ENCODE measurements at places on chromosomes 2 and 18.

- no peak for DNase-seq
Observed at GRCh38 chr2:18558458-18558857, 2.0 kb downstream of the RDH14 start.

DNA sequence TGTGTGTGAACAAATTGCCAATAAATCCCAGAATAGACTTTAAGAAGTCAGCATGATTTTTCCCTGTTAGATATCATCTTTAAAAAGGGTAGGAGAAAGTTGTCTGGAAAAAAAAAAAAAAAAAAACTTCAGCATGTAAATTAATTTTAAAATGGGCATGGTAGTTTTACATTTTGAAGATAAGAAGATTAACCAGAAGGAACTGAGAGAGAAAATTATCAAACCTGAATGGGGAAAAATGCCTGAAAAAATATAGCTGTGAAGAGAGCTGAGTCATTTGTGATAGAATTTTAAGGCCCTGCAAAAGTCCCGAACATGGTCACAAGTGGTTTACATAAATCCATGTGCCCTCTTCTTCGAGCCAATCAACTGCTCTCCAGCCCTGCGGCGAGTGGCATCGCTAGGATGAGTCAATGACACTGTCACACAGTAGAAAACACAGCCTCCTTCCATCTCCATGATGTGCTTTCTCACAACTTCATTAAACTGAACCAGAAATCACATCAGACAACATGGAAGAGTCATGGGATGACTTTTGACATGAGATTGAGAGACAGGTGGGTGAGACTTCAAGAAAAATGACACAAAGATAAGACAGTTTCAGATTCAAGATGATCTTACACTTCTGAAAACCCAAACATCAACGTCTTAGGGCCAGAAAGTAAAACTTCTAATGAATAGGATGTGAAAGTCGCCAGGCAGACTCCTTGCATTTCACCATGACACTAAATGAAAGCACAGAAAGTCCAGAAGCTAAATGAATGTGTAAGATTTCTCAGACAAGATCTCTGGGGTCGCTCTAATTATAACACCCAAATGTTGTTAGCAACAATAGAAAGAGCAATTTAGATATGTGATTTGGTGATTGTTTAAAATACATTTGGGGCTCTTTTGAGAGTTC, 273.0 kb upstream of the ID2 start:
- DNase-seq: no peak

DNA sequence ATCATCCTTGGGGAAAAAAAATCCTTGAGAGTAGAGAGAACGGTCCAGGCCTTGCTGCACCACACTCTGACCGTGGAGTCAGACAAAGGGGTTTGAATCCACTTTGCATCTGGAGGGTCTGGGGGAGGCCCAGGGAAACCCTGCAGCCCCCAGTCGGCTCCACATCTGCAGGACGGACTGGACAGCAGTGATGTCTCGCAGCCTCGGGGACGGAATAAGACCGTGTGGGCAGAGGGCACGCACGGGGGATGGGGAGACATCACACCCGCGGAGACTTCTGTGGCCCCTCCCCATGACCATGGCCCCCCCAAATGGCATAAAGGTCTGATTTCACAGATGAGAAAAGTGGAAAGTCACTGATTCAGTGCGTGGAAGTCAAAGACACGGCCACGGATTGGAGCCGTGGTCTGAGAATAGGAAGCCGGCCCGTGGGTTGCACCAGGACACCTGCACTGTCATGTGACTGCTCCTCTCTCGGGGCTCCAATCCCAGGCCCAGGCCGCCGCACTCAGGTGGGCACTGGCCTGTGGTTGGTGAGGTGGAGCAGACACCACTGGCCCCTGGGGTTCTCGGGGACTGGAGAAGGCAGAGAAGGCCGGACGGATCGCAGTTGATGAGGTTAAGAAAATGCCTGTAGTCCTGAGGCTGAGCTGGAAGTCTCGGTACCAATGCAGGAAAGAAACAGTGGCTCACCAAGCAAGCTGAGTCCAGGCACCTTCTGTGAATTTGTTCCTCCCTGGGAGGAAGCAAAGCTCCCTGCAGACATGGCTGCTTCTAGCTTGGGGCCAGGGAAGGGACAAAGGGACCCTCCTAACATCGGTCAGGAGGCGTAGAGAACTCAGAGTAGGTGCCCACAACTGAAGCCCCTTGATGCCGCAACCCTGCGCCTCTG, 61.8 kb downstream of the RTP5 start:
- no peak for DNase-seq

DNA sequence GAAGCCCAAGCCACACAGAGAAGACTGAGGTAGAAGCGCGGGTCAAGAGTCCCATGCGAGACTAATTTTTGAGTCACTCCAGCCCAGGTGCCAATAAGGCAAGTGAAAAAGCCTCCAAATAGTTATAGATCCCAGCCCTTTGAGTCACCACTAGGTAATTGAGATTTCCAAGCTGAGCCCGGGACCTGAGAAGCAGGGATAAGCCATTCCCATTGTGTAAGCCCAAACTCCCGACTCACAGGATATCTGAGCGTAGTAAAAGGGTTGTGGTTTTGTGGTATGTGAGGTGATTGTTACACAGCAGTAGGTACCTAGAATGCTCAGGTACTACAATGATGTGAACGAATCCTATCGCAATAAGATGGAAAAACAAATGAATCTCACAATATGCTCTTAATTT, 560.7 kb downstream of the DSC3 start:
- DNase-seq: no peak

DNA sequence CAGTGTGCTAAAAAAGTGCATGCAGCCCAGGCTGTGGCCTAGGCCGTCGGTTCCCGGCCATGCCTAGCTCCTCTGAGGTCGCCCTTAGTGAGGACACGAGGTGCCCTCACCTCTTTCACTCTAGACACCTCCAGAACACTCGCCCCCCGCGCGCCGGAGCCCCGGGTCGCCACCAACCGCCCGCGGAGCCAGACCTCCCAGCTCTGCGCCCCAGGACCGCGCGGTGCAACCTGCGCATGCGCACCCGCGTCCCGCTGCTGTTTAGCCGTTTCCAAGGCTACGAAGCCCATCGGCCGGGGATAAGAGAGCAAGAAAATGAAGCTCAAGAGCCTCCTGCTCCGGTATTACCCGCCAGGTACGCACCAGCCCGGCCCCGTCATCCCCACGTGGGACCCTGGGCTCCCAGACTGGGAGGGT, at the start of gene DAW1:
Gene DAW1 (plus strand): TSS at position 257 of the 417 bp plus-strand sequence. CDS start 59 bp downstream, at position 316.
- DNase-seq: peak; percentile 65

DNA sequence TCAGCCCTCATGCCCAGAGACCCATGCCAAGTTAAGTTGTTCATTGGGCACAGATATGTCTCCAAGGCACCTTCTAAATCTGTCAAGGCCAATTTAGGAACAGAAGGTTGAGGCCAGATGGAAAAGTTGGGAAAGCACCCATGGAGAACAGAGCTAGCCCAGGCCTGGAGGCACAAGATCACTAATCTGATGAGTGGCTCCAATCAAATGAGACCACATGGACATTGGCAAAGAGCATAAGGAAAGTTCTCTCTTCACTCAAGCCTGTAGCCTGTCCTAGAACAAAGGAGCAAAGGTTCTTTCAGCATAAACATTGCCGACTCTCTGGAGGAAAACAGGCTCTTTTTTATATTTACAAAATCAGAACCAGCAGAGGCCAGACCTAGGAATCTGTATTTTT, 154.8 kb downstream of the RNF152 start:
- DNase-seq: no peak

DNA sequence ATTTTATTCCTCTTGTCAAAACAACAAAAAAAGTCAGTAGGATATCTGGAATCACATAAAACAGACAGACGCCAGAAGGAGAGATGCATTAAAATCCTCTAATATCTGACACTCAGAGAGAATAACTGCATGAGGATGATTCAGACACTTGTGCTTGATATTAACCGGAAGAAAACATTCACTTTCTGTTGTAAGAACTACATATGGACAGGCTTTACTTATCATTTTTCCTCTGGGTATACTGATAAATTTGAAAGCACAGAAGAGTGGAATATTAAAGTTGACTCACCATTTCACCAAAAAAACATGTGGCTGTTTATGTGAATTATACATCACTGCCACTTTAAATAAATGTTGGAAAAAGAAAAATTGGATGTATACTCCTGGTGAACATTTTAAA, 589.1 kb upstream of the CDH2 start:
- peak; percentile 71 for DNase-seq

DNA sequence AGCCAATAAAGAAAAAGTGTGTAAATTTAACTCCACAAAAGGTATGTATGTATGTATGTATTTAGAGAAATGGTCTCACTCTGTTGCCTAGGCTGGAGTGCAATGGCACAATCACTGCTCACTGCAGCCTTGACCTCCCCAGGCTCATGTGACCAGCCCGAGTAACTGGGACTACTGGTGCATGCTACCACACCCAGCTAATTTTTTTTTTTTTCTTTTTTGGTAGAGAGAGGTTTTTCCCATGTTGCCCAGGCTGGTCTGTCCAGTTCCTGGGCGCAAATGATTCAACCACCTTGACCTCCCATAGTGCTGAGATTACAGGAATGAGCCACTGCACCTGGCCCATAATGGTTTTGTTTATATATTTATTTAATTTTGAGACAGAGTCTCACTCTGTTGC, 67.1 kb downstream of the CERKL start:
- DNase-seq: no peak

GRCh38 chr2:18585526-18585925, 3.8 kb downstream of the NT5C1B start:
- DNase-seq: no peak

DNA sequence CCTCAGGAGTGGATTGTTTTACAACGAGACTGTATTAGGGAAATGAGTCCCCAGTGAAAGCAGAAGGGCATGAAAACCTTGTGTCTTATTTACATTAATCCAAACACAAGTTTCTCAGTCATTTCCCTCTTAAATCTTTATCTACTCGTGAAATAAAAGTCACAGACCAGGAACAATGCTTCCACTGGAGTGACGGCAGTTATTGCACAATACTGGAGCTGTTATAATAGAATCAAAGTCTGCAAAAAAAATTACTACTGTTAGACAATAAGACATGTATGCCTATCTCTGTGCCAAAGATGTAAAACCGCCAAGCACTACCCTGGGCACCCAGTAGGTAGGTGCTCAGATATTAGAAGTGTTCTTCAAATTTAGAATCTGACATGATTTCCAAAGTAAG, 375.5 kb downstream of the ZNF521 start:
- DNase-seq: no peak

DNA sequence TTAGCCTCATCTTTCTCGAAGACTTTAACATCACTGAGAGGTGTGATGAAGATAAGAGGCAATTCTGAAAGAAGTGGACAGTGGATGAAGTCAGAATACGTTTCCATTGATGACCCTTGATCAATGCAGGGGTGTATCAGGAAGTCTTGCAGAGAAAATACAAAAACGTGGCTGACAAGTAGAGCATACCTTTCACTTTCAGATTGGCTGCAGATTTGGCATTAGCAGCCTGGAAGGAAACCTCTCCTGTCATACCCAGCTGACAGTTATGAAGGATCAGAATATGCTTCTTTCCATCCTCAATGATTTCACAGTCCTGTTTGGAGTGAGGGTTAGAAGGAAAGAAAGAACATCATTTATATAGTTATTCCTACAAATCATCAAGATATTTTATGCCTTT, 152.5 kb downstream of the PLEKHA3 start:
- no peak for DNase-seq

DNA sequence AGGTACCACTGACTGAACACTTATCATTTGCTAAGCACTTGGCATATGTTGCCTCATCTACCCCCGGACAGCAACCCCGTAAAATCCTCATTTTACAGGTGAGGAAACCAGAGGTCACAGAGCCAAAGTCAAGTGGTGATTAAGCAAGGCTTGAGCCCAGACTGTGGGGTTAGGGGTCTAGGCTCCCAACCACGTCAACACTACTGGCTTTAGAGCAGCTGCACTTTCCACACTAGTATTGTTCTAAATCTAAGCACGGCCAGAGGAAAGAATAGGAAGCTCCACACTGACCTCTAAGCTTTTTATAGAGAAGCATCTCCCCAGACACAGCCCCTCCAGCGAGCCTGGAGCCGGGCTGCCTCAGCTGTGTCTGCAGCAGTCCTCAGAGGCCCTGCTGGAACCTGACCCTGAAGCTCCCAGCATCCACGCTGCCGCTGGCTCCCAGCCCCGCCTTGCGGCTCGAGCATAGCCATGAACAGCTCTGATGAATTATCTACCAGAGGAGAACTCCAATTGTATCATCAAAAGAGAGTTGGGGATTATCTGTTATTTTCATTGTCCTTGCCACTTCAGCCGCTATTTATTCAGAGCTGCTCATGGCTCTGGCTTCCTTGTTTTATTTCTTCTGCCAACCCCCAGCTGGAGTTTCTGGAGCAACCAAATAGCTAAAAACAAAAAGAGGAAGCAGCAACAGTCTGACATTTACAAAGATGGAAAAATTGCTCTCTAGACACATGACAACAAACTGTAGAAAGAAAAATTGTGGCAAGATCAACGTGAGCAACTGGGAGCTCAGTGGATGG, 62.2 kb upstream of the RTN4 start:
- DNase-seq: peak; percentile 82

DNA sequence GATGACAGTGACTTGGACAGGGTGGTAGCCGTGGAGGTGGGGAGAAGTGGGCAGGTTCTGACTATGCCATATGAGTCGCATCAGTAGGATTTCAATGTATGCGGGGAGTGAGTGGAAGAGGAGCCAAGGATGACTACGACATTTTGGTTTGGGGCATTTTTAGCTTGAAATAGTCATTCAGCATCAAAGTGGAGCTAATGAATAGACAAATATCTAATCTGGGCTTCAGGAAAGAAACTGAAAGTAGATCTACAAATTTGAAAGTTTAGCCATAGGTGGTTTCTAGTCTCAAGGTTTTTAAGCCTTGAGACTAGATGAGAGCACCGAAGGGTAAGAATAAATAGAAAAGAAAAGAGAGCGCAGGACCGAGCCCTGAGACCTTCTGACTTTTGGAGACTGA, 58.3 kb downstream of the FEZ2 start:
- DNase-seq: peak; percentile 37

DNA sequence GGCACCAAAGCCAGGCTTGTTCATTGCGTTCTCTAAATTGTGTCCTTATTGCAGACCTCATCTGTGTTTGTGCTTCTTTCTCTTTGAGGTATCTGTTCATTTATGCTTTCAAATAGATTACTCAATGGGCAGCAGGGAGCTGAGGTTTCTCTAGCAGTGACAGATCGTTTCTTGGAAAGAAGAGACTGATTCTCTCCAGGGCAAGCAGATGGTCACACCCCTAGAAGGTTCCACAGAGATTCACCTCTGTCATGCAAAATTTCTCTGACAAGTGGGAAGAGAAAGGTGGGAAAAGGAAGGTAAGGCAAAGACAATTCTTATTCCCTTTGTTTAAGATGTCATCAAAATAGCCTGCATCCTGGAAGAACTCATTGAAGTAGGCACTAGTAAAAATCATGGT, 14.0 kb downstream of the DLGAP1 start:
- DNase-seq: no peak

GRCh38 chr2:226971770-226972169, 135.9 kb downstream of the RHBDD1 start:
- DNase-seq: no peak

Measured in fibroblast of the aortic adventitia (primary cell).